GF-D8 (cell line): ENCODE measurements at places on chromosomes 4 and X.

DNA sequence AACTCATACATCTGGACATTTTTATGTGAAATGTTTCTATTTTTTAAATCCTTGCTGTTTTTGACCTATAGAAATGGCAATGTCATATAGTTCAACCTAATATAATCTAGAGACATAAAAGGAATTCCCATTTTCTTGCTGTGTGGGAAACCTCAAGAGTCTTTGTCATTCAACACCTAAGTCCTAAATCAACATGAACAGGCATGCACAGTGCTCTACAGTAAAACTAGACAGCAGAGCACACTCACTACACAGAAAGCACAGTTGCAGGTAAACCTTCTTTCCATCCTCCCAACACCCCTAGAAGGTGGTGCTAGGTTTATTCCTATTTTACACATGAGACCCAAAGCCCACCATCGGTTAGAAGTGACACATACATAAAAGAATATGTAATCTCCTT is 79.1 kb upstream of the C1QTNF7 start:
- DNase-seq, result no peak

- no peak for DNase-seq
These were observed 61.4 kb downstream of the SMARCA1 start for GRCh38 chrX:129461801-129462456.

GRCh38 chr4:43330288-43330687 is 437.8 kb downstream of the GRXCR1 start:
- DNase-seq, result no peak

DNA sequence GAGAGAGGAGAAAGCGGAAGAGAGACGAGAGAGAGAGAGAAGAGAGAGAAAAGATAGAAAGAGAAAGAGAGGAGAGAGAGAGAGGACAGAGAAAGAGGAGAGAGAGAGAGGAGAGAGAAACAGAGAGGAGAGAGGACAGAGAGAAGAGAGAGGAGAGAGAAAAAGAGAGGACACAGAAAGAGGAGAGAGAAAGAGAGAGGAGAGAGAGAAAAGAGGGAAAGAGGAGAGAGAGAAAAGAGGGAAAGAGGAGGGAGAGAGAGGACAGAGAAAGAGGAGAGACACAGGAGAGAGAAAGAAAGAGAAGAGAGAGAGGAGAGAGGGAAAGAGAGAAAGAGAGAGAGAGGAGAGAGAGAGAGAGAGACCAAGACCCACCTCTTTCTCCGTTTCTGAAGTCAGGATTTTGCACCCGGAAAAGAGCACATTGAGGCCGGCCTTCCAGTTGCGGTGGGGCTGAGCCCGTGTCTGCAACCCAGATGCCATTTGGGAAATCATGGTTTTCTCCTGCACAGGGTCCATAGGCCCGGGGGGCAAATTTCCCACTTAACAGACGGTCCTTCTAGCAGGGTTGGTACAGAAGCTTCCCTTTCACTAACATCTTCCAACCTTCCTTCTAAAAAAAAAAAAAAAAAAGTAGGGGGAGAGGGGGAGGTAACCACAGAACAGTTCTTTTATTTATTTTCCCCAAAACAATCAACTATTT is 60.9 kb downstream of the CRLF2 start:
- no peak for DNase-seq

- no peak for DNase-seq
These were observed 41.3 kb downstream of the DOCK11 start for GRCh38 chrX:118536687-118537461.

- DNase-seq, result no peak
These were observed 3.5 kb downstream of the ASMTL start for GRCh38 chrX:1449036-1449822.

DNA sequence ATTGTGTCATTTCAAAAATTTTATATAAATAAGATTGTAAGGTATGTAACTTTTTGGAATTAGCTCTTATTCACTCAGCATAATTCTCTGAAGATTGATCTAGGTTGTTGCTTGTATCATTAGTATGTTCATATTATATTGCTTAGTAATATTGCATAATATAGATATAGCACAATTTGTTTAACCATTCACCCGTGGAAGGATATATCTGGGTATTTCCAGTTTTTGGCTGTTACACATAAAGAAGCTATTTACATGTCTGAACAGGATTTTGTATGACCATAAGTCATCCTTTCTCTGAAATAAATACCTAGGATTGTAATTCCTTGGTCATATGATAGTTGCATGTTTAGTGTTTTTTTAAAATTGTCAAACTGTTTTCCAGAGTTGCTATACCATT is 82.5 kb downstream of the CPEB2 start:
- DNase-seq, result no peak

DNA sequence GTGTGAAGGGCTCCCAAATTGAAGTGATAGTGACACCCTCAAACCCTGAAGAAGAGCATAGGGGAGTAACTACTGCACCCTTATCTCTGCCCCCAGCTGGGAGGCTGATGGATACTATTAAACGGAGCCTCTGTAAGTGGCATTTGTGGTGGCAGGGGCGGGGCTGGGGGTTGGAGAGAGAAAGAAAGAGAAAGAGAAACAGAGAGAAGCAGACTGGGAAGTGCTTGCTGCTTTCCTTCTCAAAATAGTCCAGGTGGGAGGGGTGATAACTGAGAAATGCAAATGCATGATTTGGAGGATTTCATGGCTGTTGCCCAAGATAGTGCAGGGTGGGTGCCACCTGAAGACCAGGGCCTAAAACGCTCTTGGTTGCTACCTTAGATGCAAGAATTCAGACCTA is 253.5 kb upstream of the GATB start:
- no peak for DNase-seq

GRCh38 chrX:3299636-3300035 is 46.8 kb downstream of the MXRA5 start:
- no peak for DNase-seq

GRCh38 chrX:133771086-133771646 is 214.2 kb downstream of the GPC3 start:
- no peak for DNase-seq

- no peak for DNase-seq
These were observed 198.6 kb downstream of the ARHGAP24 start for GRCh38 chr4:85673540-85673939.

GRCh38 chr4:98284640-98285046 is 23.5 kb downstream of the RAP1GDS1 start:
- no peak for DNase-seq

- DNase-seq, result no peak
These were observed 430.3 kb upstream of the MAOA start for GRCh38 chrX:43225626-43226328.

DNA sequence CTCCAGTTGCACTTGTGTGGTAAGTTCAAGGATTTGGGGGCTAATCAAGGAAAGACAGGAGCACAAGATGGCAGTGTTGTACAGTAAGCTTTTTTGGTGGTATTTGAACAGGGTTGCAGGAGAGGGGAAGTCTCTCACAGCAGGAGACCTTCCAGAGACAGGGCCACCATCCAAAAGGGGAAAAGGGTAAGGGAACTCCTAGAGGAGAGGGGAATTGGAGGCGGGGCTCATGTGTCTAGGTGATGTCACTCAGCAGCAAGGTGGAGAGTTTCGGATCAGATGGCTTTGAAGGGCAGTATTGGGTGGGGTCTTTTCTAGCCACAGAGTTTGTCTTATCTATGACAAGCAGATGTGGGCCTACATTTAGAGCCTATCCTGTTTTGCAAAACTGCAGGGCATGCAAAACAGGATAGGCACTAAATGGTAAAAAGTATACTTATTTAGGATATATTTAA is 13.4 kb upstream of the RNF175 start:
- no peak for DNase-seq

- DNase-seq, result no peak
These were observed 1.2 kb upstream of the TRPC5 start for GRCh38 chrX:112083624-112084326.

DNA sequence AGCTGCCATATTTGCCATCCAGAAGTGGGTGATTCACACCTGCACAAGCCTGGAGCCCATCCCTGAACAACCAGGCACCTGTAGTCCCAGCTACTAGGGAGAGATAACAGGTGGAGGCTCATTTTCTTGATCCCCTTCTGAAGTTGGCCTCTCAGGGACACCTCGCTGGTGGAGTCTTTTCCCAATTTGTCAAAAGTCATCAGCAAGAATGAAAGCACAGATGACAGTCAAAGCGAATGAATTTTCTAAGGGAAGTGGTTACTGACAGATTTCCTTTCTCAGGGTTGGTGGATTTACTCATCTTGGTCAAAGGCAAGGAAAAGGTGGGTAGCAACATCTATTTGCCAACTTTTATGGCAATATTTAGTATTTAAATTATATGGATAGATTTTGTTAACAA is 36.5 kb downstream of the FGFBP1 start:
- no peak for DNase-seq

GRCh38 chr4:30600246-30601017 is 119.7 kb upstream of the PCDH7 start:
- no peak for DNase-seq

GRCh38 chr4:100889401-100889800 is 371.6 kb upstream of the EMCN start:
- DNase-seq, result no peak

GRCh38 chr4:152229782-152230289 is 306.1 kb downstream of the FBXW7 start:
- no peak for DNase-seq

DNA sequence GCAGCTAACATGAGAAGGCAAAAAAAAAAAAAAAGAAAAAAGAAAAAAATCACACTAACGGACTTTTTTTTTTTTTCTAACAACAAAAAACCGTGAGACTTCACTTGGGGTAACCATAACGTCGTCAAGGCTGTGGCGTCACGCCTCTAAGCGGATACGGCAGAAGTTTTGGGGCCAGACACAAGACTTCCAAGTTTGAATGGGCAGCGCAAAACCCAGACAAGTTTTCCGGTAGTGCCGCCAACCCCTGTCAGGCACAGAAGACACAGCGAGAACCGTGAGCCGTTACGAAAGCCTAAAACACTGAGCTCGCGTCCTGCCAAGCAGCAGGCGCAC is 556 bp upstream of the SMARCA5 start:
- DNase-seq, result no peak

DNA sequence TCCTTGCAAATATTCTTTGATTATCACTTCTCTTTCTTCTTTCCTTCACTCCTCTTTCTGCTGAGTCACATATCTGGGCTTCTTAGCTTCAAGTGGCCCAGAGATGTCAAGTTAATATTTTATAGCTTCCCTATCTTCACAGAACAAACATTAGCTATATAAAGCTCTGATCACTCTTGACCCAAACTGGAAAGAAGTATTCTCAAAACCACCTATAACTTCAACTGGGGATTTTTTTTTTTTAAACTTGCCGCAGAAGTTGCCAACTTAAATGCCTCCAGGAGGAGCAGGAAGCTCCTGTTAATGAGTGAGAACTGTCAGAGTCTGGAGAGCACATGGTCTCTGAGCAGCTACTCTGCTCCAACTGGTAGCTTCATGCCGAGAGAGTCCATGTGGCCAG is 233.3 kb upstream of the EDNRA start:
- no peak for DNase-seq

GRCh38 chrX:53223068-53223693 is 1.8 kb downstream of the KDM5C start:
- DNase-seq, result no peak

GRCh38 chr4:152460488-152460887 is 75.4 kb downstream of the FBXW7 start:
- DNase-seq, result peak; percentile 79

DNA sequence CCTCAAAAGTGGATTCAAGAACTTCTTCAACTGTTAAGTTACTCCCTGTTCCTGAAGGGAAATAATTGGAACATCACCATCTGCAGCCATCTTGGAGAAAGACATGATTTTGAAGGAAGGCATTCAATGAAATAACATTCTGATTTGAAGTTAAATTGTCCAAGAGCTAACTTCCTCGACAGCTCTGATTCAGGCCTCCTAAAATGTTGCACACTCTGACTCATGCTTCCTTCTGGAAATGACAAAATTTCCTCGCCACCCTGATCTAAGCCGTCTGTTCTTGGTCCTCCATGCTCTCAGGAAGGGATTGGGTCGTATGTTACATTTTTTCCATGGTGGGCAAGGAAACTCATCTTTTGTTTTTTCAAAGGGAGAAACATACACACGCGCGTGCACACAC is 496.9 kb upstream of the DIPK2B start:
- no peak for DNase-seq

DNA sequence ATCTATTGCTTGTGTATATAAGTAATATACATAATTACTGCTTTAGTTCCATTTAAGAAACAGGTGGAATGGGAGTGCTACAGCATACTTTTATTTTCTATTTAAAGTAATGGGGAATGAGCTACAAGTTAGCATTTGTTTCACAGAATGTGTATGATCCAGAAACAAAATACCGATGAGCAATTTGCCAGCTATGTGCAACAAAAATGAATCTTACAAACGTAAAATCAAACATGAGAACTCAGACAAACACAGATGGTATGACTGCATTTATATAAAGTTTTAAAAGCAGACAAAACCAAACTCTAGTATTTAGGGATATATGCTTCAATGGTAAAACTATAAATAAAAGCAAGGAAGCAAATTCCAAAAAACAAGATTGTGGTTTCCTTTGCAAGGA is 141.7 kb downstream of the PAPSS1 start:
- DNase-seq, result no peak

- no peak for DNase-seq
These were observed 8.1 kb downstream of the GPRASP3 start for GRCh38 chrX:102728646-102729045.

GRCh38 chrX:109940411-109940810 is 62.5 kb upstream of the TMEM164 start:
- no peak for DNase-seq

DNA sequence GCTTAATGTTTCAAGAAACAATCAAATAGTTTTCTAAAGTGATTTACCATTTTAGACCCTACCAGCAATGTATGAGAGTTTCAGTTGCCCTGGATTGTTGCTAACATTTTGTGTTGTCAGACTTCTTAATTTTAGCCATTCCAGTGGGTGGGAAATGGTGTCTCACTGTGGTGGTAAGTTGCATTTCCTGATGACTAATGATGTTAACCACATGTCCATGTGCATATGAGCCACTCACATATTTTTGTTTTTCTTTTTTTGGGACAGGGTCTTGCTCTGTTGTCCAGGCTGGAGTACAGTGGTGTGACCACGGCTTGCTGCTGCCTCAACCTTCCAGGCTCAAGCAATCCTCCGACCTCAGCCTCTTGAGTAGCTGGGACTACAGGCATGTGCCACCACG is 48.3 kb downstream of the MED28 start:
- DNase-seq, result no peak

GRCh38 chr4:40316782-40317635 is 18.1 kb upstream of the CHRNA9 start:
- DNase-seq, result no peak

GRCh38 chr4:128846063-128846462 is 36.6 kb downstream of the JADE1 start:
- DNase-seq, result no peak

DNA sequence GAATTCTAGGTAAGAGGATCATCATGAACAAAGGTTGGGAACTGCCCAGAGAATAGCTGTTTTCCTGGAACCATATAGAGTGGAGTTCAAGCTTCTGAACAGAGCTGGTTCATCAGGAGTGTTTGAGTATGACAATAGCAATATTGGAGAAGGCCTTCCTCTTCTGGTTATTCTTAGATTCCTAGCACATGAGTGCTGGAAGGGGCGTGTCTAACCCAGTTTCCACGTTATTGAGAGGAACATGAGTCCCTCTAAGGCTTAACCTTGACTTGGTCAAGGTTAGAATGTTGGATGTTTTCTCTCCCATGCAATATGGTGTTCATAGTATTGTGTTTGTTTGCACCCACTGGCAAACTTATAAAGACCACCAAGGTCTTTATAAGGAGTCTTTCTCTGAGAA is 101.3 kb downstream of the TSPAN7 start:
- DNase-seq, result no peak

GRCh38 chr4:26955241-26955640 is 94.6 kb downstream of the STIM2 start:
- no peak for DNase-seq

GRCh38 chr4:26410385-26411293 is 79.6 kb downstream of the CCKAR start:
- DNase-seq, result peak; percentile 32
